ENCODE measurements at places on chromosomes 4 and X.

- DNase-seq: no peak
These were observed 430.6 kb downstream of the DTHD1 start for GRCh38 chr4:36712013-36712412.

DNA sequence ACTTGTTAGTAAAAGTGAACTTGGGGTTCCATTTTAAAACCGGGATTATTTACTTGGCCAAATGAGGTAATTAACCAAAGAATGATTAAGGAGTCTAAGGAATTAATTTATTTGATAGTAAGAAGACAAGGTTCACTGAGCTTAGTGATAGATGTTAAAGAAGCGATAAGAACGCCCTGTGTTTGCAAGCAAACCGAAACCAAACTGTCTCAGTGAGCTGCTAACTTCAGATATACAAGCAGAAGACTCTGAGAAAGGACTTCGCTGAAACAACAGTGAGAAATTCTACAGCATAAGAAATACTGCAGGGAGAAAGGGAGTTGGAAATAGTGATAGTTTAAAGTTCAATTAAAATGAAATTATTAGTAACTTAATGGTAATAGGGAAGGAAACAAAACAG is 37.6 kb upstream of the SHISA3 start:
- no peak for DNase-seq

DNA sequence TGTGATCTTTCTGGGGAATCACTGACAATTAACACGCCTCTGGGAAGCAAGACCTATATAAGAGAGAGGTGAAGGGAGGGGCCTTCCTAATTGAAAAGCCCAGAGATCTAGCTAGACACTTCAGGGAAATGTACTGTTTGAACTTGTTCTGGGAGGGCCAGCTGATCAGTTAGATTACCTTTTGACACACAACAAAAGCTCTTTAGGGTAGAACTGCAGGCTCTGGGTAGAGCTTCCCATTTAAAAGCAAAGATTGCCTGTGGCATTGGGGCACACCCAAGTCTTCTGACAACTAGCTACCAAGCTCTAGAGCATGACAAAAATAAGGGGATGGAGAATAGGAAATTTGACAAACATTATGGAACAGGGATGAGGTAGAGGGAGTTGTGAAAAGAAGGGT is 26.3 kb downstream of the AREG start:
- DNase-seq: no peak

GRCh38 chrX:13750812-13751211 is 16.3 kb downstream of the OFD1 start:
- no peak for DNase-seq

DNA sequence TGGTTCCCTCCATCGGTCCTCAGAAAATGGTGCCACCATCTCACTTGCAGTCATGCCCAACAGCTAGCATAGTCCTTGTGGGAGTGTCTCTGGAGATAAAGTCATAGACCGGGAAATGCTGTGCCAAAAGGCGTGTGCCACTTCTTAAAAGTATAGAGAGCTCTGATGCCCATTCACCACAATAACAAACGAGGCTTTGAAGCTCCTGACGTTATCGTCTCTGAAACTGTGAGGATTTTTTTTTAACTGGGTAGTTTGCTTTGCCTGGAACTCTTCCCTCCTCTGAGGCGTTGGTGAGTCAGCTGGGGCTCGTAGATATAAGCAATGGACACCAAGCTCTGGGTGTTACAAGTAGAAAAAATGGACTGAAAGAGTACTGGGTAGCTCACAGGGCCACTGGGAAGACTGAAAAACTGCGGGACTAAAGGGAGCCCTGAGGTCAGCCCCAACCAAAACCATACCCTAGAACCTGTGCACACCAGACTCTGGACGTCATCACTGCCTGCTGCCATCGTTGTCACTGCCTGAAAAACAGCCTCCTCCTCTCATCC is 89.4 kb upstream of the TRIM2 start:
- DNase-seq: no peak

- no peak for DNase-seq
These were observed 2.9 kb upstream of the SCARB2 start for GRCh38 chr4:76216524-76216923.

- no peak for DNase-seq
These were observed 1005.9 kb upstream of the PABPC4L start for GRCh38 chr4:135207531-135207930.

GRCh38 chrX:24014388-24015018 is 12.5 kb downstream of the KLHL15 start:
- DNase-seq: no peak

- DNase-seq: no peak
These were observed 51.4 kb downstream of the PROM1 start for GRCh38 chr4:16032396-16032770.

DNA sequence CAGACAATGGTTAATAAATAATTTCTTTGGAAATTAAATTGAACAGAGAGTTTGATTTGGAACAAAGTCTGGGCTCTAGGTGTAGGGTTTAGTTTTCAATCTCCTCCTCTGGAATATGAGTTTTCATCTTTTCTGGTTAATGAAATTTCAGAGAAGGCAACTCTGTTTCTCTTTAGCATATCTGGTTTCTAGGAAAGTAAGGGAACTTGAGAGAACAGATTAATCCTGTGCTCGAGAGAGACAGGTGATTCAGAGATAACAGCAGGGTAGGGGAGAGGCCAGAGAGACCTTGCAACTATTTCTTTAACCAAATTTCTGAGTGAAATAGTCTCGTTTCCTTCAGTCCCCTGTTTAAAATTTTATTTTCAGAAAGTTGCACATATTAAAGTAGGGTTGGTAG is 275.4 kb downstream of the GALNTL6 start:
- DNase-seq: no peak

DNA sequence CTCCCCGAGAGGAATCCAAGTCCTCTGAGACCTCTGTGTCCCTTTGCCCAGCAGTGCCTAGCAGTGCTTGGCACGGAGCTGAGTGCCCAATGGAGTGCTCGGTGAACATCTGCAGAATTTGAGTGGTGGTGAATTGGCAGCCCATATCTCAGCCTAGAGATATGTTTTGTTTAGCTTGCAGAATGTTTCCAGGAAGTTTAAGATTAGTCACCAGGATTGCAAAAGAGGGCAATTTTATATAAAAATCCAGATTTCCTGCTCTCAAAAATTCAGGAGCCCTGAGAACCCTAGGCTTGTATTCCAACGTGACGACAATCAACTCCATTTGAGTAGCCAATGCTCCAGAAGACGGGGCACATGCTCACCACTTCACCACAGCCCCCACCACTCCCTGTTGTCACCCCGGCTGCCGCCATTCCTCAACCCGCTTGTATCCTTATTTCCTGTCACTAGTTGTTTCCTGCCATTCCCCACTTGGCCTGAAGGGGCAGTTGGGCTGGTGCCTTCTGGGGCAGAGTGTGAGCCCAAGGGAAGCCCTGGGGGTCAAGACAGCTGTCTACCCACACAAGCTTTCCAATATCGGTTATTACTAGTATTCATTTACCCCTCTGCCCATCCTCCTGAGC is 116.9 kb downstream of the EFNB1 start:
- no peak for DNase-seq

DNA sequence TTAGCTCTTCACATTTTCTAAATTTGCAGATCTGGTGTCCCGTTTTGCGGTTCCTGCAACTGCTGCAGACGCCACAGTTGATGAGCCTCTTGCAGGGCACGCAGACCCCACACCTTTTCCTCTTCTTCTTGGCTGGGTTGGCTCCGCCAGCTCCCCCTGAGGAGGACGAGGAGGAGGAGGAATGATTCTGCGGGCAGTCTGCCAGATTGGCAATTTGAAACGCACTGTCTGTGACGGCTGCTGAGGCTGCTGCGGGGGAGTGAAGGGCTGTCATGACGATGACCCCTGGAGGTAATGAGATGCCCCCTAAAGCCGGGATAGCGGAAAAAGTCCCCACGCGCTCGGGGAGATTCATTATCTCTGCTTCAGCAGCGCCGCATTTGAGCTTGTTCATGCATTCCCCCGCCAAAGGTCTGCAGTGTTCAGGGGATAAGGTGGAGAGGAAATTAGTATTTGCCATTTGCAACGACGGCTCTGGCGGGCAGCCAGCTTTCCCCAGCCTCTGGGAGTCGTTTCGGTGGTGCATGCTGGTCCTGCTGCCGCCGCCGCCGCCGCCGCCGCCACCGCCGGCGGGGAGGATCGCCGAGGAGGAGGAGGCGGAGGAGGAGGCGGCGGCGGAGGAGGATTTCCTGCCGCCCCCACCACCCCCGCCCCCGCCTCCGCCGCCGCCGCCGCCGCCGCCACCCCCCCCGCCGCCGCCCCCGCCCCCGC is 3.8 kb downstream of the CXXC4 start:
- peak; percentile 76 for DNase-seq

DNA sequence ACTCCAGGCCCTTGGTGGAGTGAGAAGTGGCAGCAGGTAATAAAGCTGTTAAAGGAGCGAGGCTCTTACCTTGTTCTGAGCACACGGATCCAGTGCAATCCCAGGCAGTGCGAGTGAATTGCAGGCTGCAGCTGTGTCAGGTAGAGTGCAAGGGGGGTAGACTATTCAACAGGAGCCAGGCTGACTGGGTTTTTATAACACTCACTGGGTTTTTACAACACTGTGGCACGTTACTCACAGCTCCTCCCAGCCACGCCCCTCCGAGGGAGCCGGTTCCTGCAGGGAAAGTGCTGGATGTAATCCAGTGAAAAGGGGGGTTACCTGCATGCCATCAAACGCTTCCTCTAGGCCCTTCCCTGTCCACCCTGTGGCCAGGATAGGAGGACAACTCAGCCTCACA is 358 bp downstream of the FGFBP1 start:
- no peak for DNase-seq

DNA sequence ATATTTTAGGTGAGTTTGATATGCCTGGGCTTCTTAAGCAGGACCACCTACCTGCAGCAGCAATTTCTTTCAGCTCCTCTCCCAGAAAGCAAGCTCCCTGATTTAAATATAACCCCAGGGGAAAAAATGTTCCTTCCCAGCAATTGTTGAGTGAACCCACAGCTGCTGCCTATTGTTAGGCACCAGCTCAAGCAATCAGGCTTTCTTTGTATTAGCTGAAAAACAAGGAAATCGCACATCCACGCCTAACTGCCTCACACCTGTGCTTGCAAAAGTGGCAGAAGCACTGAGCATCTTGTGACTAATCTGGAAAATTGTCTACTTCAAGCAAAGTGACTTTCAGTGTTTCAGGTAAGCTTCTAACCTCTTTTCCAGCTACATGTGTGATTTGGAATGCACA is 432.2 kb downstream of the SMARCA1 start:
- DNase-seq: peak; percentile 62

- no peak for DNase-seq
These were observed at the start of gene BMX for GRCh38 chrX:15500497-15500966. TSS of gene BMX (plus strand) at chrX:15500807. CDS start at chrX:15508354, 7,547 bp downstream.

DNA sequence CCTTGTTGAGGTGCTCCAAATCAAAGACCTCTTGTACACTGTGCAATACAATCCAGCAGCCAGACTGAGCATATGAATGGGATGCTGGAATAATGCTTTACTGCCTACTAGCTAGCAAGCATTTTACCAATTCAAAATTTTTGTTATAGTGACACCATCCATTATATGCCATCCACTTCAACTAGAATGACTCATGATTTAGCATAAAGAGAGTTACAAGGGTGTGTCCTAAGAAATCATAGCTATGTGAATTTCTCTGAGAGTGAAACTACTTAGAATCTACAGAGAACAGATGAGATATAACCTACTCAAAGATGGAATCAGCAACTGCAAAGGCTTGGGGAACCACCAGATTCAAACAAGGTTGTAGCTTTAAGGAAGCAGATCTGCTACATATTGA is 221.9 kb downstream of the LHFPL1 start:
- no peak for DNase-seq

DNA sequence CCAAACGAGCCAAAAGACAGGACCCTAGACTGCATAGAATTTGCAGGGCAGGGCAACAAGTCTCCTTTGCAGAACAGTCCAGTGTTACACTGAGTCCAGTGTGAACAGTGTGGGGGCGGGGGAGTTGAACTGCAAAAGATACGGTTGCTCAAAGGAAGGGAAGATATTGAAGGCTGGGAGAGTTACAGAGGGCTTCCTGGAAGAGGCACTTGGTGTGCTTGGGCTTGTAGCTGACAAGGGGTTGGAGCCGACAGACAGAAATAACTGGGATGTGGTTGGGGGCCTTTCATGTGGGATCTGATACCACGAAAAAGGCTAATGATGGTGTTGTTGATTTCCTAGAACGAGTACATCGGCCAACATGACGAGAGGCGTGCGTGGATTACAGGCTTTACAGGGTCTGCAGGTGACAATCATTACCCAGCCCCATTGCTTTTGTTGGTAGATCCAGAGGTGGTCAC is 6.1 kb downstream of the XPNPEP2 start:
- DNase-seq: no peak

DNA sequence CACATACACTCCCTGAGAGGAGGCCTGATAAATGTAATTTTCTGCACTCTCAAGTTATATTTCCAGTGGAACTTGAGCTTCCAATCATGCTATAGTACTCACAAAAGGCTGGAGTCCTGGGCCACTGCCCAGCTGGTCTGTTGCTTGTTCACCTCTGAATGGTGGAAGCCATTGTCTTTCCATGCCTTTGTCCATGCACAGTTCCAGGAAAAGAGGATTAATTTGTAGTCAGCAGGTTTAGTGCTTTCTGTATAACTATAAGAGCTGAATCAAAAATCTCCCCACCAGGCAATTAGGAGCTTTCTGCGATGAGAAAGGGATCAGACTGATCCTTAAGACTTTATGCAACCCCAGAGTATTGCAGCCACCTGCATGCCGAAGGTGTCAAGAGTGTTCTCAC is 195.4 kb upstream of the PGRMC2 start:
- DNase-seq: no peak

- no peak for DNase-seq
These were observed 51.1 kb downstream of the RPS6KA3 start for GRCh38 chrX:20215565-20215964.

- no peak for DNase-seq
These were observed 14.8 kb upstream of the LAP3 start for GRCh38 chr4:17562157-17562556.

DNA sequence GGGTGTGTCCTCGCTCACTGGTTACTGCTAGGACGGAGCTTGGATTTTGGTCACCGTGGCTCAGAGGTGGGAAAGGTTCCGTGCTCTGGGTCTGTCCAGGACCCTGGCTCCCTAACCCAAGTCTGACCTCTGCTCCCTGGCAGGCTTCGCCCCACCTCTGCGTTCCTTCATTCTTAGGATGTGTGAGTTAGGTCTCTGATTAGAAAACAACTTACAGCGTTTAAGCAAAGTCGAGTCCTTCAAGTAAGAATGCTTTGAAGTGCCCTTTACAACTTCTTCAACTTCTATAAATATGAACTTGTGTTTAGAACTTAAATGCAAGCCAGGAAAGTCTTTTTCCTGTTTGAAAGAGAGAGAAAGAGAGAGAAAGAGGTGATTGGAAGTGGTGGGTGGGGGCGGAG is 891 bp downstream of the TLR2 start:
- no peak for DNase-seq

- DNase-seq: peak; percentile 4
These were observed 38.6 kb downstream of the ALG13 start for GRCh38 chrX:111719426-111720210.

DNA sequence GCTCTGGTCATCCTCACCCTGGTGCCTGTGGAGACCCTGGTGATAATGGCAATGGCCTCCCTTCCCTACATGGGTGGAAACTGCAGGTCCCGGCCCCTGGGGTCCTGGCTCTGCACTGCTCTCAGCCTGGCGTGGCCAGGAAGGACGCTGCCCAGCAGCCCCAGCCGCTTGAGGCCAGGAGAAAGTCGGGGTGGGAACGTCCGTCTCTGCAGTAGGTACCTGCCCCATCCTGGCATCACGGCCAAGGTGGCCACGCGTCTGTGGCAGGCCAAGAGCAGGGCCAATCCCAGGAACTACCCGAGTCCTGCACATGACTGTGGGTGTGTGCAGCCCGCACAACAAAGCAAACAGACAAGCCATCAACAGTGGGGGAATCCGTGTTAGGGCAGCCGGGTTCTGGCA is 33.8 kb downstream of the FGFRL1 start:
- DNase-seq: no peak

Measured in NCI-H1417 (cell line).